Activated T-helper 2 cell treated with anti-CD3 and anti-CD28 coated beads, Interferon-gamma antibody, Interleukin-2, Interleukin-4, amounts not matched to agents 10 μg/mL and 5 μg/mL and 100 μg/mL, durations not matched to agents 14 hours and 24 hours and 36 hours (primary cell): ENCODE measurements at places on chromosomes 7 and 10.
A peak's percentile ranks its signal among the peaks of the same experiment; 100 is the strongest.

DNA sequence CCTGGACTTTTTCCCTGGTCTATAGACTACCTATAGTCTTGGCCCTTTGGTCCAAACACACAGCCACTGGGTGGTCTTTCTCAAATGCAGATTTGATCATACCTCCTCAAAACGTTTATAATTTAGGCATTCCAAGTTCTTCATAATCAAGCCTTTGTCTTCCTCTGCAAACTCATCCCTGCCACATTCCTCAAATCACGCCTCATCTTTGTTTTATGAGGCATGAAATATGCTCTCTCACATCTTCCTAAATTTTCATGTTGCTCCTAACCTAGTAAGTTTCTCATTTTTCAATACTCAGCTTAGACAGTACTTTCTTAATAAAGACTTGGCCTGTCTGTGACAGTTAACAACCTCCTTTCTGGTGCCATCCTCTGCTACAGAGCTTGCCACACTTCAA, 10.9 kb upstream of the HERC4 start:
- peaks cover 7% of the 10 kb centered on the region for H3K27me3 ChIP-seq
- H3K27ac ChIP-seq: no peak overlapping the region
- H3K4me1 ChIP-seq: peaks cover 12% of the 10 kb centered on the region
- no peak for DNase-seq
- H3K4me3 ChIP-seq: no peak overlapping the region
- no peaks in the 10 kb centered on the region for H3K36me3 ChIP-seq

GRCh38 chr10:21281765-21282484, 243.6 kb downstream of the SKIDA1 start:
- DNase-seq: no peak
- no peak overlapping the region for H3K4me3 ChIP-seq
- H3K27me3 ChIP-seq: no peaks in the 10 kb centered on the region
- no peak overlapping the region for H3K27ac ChIP-seq
- H3K36me3 ChIP-seq: no peaks in the 10 kb centered on the region

GRCh38 chr7:127940381-127941160, 90.7 kb downstream of the LRRC4 start:
- no peak overlapping the region for H3K4me3 ChIP-seq
- peaks cover 38% of the 10 kb centered on the region for H3K36me3 ChIP-seq
- no peak overlapping the region for H3K27ac ChIP-seq
- no peaks in the 10 kb centered on the region for H3K4me1 ChIP-seq
- DNase-seq: no peak

GRCh38 chr7:100413889-100414288, 14.6 kb downstream of the ZCWPW1 start:
- H3K36me3 ChIP-seq: no peaks in the 10 kb centered on the region
- H3K27me3 ChIP-seq: peaks cover 12% of the 10 kb centered on the region
- no peak for DNase-seq
- no peak overlapping the region for H3K4me3 ChIP-seq
- H3K27ac ChIP-seq: no peak overlapping the region
- H3K4me1 ChIP-seq: peaks cover 6% of the 10 kb centered on the region

GRCh38 chr7:151566897-151567320, 47.2 kb upstream of the RHEB start:
- H3K36me3 ChIP-seq: no peaks in the 10 kb centered on the region
- no peak for DNase-seq
- no peak overlapping the region for H3K4me3 ChIP-seq
- H3K27ac ChIP-seq: no peak overlapping the region
- no peaks in the 10 kb centered on the region for H3K4me1 ChIP-seq
- no peaks in the 10 kb centered on the region for H3K27me3 ChIP-seq

- H3K4me3 ChIP-seq: peak overlapping the region; percentile 19
- peak overlapping the region; percentile 16 for H3K27ac ChIP-seq
- DNase-seq: no peak
- no peaks in the 10 kb centered on the region for H3K36me3 ChIP-seq
These were observed 15.3 kb upstream of the ADAMTS14 start for GRCh38 chr10:70657041-70657440.

- H3K27ac ChIP-seq: no peak overlapping the region
- no peak overlapping the region for H3K4me3 ChIP-seq
- peaks cover 1% of the 10 kb centered on the region for H3K27me3 ChIP-seq
- H3K36me3 ChIP-seq: no peaks in the 10 kb centered on the region
- no peak for DNase-seq
These were observed 43.7 kb upstream of the GNA12 start for GRCh38 chr7:2887816-2888215.

DNA sequence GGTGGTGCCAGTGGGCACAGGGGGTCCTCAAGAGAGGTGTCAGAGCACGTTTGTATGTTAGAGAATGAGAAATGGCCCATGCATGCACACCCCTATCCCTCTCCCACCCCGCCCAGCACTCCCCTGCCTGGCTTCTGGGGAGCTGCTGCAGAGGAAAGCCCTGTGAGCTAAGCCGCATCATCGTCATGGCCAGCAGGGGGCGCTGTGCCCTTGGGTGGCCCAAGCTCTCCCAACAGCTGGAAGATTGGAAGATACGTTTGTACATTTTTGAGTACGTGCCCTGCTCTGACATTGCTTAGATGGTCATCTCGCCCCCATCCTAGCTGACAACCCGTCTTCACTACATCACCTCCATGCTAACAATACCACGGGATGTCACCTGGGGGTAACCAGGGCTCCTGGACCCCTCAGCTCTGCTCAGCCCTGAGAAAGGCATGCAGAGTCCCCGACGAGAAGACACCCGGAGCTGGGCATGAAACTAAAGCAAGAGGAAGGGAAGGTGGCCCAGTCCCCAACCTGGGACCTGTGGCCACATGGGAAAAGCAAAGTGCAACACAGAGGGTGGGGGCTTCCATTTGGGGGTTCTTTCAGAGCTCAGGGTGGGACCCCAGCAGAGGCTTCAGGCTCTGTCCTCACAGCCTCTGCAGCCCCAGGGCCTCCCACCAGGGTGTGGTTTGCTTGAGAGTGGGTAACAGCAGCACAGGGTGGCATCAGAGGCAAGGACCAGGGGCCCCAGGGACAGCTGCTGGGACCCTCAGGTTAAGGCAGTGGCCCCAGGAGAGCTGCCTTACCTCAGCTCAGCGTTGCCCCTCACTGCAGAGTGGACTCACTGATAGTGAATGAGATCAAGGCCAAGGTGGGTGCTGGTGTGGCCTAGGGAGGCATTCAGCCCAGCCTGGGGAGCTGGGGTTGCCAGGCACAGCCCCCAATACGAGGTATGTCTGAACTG, 136.6 kb downstream of the PTPN20 start:
- no peak overlapping the region for H3K4me3 ChIP-seq
- H3K27me3 ChIP-seq: no peaks in the 10 kb centered on the region
- H3K36me3 ChIP-seq: no peaks in the 10 kb centered on the region
- H3K27ac ChIP-seq: no peak overlapping the region
- H3K4me1 ChIP-seq: peaks cover 16% of the 10 kb centered on the region

DNA sequence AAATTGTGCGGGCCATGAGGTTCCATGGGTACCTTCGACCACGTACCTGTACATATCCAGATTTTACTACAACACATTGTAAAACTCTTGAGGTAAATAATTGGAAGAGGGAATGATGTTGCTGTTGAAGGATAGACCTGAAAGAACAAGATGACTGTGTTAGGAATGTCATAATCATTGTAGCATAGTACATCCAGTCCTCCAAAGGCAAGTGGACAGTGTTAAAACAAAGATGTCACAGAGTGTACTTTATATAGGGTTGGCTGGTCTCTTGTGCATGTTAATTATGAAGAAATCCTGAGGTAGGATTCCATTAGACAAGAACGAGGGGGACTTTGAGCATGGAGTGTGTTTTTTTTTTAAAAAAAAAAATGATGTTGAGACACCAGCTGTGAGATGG, 30.4 kb downstream of the VWC2 start:
- no peaks in the 10 kb centered on the region for H3K4me1 ChIP-seq
- no peaks in the 10 kb centered on the region for H3K36me3 ChIP-seq
- H3K27me3 ChIP-seq: no peaks in the 10 kb centered on the region

- no peak for DNase-seq
- H3K4me3 ChIP-seq: no peak overlapping the region
- peaks cover 10% of the 10 kb centered on the region for H3K36me3 ChIP-seq
- H3K27me3 ChIP-seq: peaks cover 3% of the 10 kb centered on the region
- H3K27ac ChIP-seq: peak overlapping the region; percentile 71
- H3K4me1 ChIP-seq: peaks cover 26% of the 10 kb centered on the region
These were observed 66.7 kb upstream of the FGL2 start for GRCh38 chr7:77266291-77266794.

DNA sequence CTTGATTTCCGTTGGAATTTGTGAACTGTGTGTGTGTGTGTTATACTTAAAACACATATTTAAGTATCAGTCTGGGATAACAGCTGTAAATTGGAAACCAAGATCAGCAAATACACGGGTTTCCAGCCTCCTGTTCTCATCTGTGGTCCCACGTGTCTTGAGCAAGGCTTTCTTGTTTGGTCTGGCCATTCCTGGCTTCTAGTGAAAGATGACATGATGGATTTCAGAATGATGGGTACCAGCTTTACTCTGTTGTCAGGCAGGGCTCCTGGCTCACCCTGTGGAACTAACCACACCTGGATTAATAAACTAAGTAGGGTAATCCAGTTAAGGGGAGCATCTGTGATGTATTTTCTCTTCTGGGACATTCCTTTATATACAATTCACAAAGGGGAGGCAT, 346.2 kb upstream of the AOAH start:
- H3K27me3 ChIP-seq: no peaks in the 10 kb centered on the region
- H3K36me3 ChIP-seq: peaks cover 35% of the 10 kb centered on the region
- H3K27ac ChIP-seq: peak overlapping the region; percentile 13
- no peak for DNase-seq
- H3K4me3 ChIP-seq: no peak overlapping the region
- peaks cover 39% of the 10 kb centered on the region for H3K4me1 ChIP-seq

GRCh38 chr10:5555881-5556280, 31.1 kb downstream of the CALML3 start:
- no peaks in the 10 kb centered on the region for H3K36me3 ChIP-seq
- H3K4me1 ChIP-seq: peaks cover 24% of the 10 kb centered on the region
- no peak overlapping the region for H3K4me3 ChIP-seq
- no peak for DNase-seq
- H3K27me3 ChIP-seq: peaks cover 8% of the 10 kb centered on the region

DNA sequence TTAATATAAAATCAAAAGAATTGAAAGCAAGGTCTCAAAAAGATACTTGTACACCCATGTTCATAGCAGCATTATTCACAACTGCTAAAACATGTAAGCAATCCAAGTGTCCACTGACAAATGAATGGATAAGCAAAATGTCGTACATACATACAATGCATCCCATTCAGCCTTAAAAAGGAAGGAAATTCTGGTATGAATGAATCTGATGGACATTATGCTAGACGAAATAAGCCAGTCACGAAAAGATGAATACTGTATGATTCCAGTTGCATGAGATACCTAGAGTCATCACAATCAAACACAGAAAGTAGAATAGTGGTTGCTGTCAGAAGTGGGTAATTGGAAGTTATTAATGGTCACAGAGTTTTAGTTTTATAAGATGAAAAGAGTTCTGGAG, 9.5 kb upstream of the TAC1 start:
- DNase-seq: no peak
- H3K27ac ChIP-seq: no peak overlapping the region
- H3K4me3 ChIP-seq: no peak overlapping the region
- no peaks in the 10 kb centered on the region for H3K27me3 ChIP-seq
- no peaks in the 10 kb centered on the region for H3K36me3 ChIP-seq

DNA sequence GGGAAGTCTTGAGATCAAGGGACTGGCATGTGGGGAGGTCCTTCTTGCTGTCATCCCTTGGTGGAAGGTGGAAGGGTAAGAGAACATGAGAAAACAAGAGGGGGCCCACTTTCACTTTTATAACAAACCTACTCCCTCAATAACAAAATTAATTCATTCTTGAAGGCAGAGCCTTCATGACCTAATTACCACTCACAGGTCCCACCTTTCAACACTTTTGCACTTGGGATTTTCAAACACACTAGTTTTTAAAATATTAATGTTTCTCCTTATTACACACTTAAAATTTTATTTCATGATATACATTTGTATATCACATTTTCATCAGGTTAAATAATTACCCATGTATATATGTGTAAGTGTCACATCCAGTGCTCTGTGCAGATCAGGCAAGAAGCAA, 2.0 kb downstream of the ST7 start:
- peak overlapping the region; percentile 33 for H3K27ac ChIP-seq
- peaks cover 9% of the 10 kb centered on the region for H3K36me3 ChIP-seq
- H3K27me3 ChIP-seq: peaks cover 6% of the 10 kb centered on the region
- no peak for DNase-seq
- H3K4me1 ChIP-seq: peaks cover 36% of the 10 kb centered on the region

DNA sequence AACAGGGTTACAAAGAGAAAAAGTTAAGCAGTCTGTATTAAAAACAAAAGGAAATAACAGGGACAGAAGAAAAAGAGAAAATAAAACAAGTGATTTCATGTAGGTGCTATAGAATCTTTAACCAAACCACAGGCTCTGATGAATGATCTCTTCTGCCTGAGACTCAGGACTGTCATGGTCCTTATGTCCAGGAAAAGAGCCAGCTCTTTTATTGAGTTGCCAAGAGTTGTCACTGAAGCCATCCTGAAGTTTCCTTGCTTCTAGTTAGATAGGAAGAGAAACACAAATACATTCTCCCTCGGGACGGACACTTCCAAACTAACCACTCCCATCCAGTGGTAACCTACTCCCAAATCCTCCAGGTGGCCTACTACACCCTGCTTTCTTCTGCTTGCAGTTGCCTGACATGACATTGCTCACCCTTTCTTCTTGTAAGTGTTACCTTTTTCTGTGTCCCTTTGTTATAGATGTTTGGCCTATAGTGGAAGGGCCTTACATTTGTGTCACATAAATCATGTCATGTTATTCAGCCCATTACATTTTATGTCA, 346.7 kb downstream of the NRG3 start:
- H3K4me3 ChIP-seq: no peak overlapping the region
- H3K27me3 ChIP-seq: no peaks in the 10 kb centered on the region
- no peak overlapping the region for H3K27ac ChIP-seq
- no peaks in the 10 kb centered on the region for H3K4me1 ChIP-seq
- DNase-seq: no peak

- peaks cover 8% of the 10 kb centered on the region for H3K36me3 ChIP-seq
- H3K4me1 ChIP-seq: peaks cover 23% of the 10 kb centered on the region
- no peak overlapping the region for H3K27ac ChIP-seq
- peaks cover 24% of the 10 kb centered on the region for H3K27me3 ChIP-seq
- no peak for DNase-seq
- H3K4me3 ChIP-seq: no peak overlapping the region
These were observed 24.4 kb downstream of the GSDME start for GRCh38 chr7:24732646-24733413.

- no peak for DNase-seq
- peaks cover 30% of the 10 kb centered on the region for H3K27me3 ChIP-seq
- no peak overlapping the region for H3K4me3 ChIP-seq
- no peak overlapping the region for H3K27ac ChIP-seq
These were observed 1.7 kb upstream of the CXCL12 start for GRCh38 chr10:44386546-44387052.

- no peaks in the 10 kb centered on the region for H3K36me3 ChIP-seq
- no peak for DNase-seq
- no peak overlapping the region for H3K27ac ChIP-seq
These were observed 21.4 kb downstream of the CREB5 start for GRCh38 chr7:28433699-28434219.

GRCh38 chr10:126521399-126521798, 133.1 kb upstream of the ADAM12 start:
- H3K27me3 ChIP-seq: no peaks in the 10 kb centered on the region
- H3K27ac ChIP-seq: no peak overlapping the region
- H3K4me1 ChIP-seq: no peaks in the 10 kb centered on the region
- no peak overlapping the region for H3K4me3 ChIP-seq

GRCh38 chr10:73862011-73862410, 12.3 kb downstream of the CAMK2G start:
- H3K27me3 ChIP-seq: no peaks in the 10 kb centered on the region
- DNase-seq: no peak
- peak overlapping the region; percentile 7 for H3K27ac ChIP-seq
- peaks cover 57% of the 10 kb centered on the region for H3K36me3 ChIP-seq
- H3K4me1 ChIP-seq: peaks cover 84% of the 10 kb centered on the region
- no peak overlapping the region for H3K4me3 ChIP-seq
